ENCODE measurements at places on chromosomes 6 and 20.

- no peak for DNase-seq
Measured at GRCh38 chr6:14652536-14652935, 535.0 kb downstream of the CD83 start.

GRCh38 chr6:42224222-42225028 lies 6.8 kb upstream of the MRPS10 start:
- DNase-seq: no peak

DNA sequence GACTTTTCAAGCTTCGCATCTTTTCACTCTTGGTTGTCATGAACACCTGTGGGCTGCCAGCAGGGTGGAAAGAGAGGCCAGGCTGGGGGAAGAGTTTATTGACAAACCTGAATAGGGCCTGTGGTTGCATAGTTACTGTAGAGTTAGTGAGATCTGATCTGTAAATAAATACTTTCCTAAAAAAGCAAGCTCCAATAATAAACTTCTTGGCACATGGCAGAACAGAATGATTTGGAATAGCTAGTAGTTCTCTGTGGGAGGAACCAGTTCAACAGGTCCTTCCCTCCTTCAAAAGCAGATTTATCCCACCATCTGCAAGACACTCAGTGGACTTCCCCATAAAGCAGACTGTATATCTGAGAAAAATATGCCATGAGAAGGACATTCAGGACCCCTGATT lies 445.0 kb downstream of the HACE1 start:
- no peak for DNase-seq

GRCh38 chr6:28478518-28478917 lies 35.2 kb upstream of the ZSCAN23 start:
- no peak for DNase-seq

DNA sequence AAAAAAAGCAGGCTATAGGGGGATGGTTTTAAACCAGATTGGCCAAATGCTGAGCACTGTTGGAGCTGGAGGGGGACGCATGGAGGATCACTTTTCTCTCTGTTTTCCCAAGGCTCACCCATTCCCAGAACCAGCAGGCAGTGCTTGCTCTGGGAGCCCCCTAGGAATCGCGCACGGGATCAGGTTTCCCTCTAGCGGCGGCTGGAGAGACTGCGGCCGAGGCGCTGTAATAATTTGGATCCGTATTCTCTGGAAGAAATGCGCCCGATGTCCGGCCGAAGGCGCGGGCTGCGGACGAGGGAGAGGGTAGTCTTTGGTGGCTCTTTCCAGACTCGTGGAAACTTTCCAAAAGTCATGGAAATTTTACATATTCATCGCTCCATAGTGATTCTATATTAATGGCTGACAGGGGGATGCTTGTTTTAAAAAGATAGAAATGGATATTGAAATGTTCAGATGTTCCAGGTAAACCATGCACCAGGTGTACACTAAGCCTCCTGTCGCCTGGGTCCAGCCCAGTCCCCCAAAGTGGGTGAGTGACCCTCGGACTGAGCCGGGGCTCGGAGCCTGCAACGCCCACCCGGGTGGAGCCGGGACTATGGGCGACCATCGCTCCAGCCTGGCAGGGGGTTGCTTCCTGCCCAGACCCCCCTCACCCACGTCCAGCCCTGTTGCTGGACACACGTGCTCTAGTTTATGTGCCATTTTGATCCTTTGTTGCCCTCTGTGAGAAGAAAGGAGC lies 78.7 kb upstream of the PHACTR3 start:
- DNase-seq: peak; percentile 5

DNA sequence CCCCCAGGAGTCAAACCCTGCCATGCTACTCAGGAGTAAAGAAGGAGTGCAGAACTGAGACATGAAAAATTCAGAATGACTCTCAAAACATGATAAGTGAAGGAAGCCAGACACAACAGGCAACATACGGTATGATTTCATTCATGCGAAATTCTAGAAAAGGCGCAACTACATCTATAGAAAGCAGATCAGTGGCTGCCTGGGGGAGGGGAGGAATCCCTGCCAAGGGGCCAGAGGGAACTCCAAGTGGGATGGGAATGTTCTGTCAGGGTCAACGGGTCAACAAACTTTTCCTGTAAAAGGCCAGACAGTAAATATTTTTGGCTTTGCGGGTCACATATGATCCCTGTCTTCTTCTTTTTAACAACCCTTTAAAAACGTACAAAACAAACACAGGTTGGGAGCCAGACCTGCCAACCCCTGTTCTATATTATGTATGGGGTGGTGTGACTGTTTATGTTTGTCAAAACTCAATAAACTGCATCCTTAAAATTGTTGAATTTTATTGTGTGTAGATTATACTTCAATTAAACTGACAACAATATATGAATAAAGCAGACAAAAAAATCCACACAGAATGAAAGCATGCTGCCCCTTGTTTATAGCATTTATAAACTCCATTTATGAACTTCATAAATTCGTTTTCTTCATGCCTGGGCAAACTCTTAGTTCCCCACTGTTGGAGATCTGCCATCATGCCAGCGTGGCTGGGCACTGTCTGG lies 56.6 kb upstream of the TRAF3IP2 start:
- DNase-seq: no peak

- no peak for DNase-seq
Measured at GRCh38 chr6:109342911-109343310, 39.4 kb downstream of the CD164 start.

- peak; percentile 32 for DNase-seq
Measured at GRCh38 chr6:88165087-88165843, 882 bp downstream of the CNR1 start.

- DNase-seq: no peak
Measured at GRCh38 chr6:123503619-123504018, 133.1 kb downstream of the TRDN start.

GRCh38 chr20:25327521-25328235 lies 63.0 kb downstream of the ABHD12 start:
- no peak for DNase-seq

- no peak for DNase-seq
Measured at GRCh38 chr6:1047981-1048541, 263.8 kb upstream of the FOXQ1 start.

DNA sequence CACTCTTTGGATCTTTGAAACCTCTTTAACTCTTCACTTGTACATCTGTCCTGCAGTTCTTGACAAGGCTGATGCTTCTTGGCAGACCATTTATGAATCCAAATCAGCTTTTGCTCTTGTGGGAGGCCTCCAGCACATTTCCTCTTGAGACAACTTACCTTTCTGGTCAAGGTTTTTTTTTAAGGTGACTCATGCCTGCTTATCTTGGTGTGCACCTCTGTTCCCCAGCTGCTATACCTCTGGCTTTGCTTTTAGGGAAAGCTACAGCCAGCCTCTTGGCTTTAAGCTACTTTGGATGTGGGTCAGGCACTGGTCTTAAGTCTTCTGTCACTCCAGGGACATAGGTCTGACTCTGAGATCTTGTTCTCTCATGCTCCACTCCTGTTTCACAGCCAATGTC lies 106.5 kb downstream of the PHF3 start:
- no peak for DNase-seq

DNA sequence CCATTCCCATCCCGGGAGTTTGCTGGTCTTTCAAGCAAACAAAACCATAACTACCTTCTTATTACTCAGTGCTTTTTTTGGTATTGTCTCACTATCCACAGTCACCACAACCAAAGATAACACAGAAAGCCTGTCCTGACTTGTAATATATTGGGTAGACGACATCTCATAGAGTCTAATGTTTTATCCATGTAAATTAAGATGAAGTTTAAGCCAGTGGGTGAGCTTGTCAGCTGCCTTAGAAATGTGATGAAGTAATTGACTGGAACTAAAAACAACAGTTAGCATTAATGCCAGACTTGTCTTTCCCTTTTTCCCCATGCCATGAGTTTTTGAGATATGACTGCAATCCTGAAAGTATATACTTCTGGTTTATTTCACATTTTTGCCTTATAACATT lies 282.7 kb upstream of the PRDM1 start:
- DNase-seq: no peak

- no peak for DNase-seq
Measured at GRCh38 chr6:6588064-6588923, at the start of gene LY86. TSS of gene LY86 (plus strand) at chr6:6588720. CDS start at chr6:6588735, 15 bp downstream.

GRCh38 chr6:133978896-133979240 lies 25.8 kb downstream of the TBPL1 start:
- no peak for DNase-seq

DNA sequence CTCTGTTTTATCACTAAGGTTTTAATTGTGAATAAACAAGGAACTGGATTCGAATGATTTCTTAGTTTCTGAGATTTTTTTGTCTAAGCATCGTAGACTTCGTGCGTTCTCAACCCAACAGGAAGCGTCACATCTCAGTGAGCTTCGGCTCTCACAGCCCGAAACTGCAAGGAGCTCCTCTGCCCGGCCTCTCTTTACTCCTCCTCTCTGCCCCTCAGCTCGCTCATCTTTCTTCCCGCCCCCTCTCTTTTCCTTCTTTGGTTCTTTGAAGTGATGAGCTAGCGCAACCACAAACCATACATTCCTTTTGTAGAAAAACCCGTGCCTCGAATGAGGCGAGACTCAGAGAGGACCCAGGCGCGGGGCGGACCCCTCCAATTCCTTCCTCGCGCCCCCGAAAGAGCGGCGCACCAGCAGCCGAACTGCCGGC lies 480 bp upstream of the NT5E start:
- no peak for DNase-seq

GRCh38 chr6:19452495-19452894 lies 384.7 kb upstream of the ID4 start:
- DNase-seq: no peak

DNA sequence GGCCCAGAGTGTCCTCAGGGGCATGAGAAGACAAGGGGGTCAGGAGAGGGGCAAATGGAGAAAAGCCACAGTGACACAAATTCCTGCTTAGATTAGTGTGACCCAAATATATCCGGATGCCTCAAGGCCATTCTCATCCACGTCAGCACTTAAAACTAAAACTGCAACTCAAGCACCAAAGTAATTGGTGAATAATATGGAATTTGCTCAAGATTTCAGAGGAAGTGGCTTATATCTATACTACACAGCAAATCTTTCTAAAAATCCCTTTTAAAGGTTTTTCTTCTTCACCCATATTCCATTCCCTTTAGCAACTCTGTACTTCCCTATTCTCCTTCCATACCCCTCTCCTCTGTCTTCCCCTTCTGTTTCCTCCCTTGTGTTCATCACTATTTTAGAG lies 15.2 kb downstream of the DEF6 start:
- DNase-seq: no peak

DNA sequence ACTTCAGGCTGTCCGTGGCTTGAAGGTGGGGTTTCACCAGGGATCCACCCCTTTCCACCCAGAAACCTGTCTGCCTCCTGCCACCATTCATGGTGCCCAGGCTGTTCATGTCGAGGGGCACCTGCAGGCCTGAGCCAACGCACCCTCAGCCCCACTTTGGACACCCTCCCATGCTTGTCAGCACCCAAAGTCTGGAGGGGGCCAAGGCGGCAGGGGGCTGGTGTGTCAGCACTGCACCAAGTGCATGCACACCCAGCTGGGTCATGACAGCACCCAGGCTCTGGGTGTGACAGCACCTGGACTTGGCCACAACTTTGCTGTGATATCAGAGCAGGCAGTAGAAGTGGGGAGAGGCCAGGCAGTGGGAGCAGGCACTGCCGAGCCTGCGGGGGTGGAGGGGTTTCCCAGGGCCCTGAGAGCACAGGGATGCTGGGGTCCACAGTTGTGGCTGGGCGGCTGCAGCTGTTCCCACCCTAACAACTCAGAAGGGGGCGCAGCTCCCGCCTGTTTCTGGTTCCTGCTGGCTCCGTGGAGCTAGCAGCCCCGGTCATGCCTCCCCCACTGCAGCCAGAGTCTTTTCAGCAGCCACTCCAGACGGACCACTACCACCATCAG lies 33.3 kb upstream of the GRM4 start:
- no peak for DNase-seq

DNA sequence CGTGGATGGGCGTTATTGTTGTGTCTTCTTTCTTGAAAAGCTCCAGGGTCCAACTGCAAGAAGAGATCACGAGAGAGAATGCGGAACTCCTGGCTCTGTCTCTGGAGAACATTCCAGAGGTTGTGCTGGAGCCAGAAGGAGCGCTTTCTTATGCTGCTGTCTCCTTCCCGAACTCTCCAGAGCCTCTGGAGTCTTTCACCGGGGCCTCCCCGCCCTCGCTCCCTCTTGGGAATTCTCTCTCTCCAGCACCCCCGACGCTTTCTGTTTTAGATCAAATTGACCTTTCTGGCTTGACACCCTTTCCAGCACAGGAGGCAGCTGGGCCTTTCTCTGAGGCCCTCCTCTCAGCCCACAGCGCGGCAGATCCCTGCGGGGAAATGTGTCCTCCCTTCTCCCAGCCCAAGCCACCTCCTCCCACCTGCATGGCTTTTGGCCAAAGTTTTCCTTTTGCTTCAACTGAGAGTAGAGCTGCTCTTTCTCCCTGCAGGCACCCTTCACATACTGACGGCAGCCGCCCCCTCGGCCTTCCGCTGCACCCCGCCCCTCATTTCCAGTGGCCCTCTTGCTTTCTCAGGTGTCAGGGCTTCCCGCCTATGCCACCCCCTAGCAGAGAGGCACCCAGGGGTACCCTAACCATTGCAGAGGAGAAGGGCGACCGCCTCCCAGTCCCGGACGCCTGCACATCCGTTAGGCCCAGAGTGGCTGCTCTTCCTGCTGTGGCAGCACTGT lies 6.6 kb upstream of the CCR6 start:
- DNase-seq: no peak

DNA sequence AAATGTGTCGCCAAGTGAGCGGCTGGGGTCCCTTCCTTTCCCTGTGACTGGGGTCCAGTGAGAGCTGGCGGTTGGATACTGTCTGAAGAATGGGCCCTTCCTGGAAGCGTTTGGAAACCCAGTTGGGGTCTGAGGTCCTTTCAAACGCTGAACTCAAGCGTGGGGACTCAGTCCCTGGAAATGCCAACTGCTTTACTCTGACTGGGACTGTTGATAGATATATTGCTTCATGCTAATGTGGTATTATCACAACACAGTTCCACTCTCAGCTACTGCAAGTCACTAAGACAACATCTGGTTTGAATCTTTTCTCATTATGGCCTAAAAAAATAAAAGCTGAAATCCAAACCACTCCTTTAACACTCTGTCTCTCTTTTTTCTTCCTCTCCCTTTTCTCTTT lies 23.7 kb upstream of the PSMF1 start:
- no peak for DNase-seq

DNA sequence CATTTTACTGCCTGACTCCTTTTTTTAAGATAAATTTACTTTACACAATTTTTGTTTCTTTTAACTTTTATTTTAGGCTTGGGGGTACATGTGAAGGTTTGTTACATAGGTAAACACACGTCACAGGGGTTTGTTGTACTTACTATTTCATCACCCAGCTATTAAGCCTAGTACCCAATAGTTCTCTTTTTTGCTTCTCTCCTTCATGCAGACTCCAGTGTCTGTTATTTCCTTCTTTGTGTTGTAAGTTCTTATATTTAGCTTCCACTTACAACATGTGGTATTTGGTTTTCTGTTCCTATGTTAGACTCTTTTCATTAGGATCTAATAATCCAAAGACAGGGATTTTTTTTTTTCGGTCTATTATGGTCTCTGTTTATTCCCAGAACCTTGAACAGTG lies 83.5 kb upstream of the CCN6 start:
- DNase-seq: no peak

DNA sequence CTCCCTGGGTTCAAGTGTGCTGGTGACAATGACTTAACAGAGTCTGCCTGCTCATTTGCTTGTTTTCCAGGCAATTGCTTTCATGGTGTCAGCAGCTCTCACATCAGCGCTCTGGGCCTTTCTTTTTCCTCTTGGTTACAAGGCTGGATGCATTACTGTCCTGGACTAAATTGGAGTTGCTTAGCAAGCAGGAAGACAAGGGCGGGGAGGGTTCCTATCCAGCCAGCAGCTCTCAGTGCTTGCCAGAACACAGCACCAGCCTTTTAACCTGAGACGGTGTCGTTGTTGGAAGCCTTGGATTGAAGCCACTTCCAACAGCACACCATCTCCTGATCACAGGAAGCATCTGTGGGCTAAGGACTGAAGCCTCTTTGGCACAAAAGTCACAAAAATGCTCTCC lies 606.9 kb downstream of the CDH26 start:
- no peak for DNase-seq
